ENCODE measurements at places on chromosomes 2 and 18.

- no peak for DNase-seq
Measured at GRCh38 chr2:70073493-70073892, 13.8 kb upstream of the PCBP1 start.

GRCh38 chr2:152083202-152083875 lies 15.5 kb downstream of the CACNB4 start:
- no peak for DNase-seq

DNA sequence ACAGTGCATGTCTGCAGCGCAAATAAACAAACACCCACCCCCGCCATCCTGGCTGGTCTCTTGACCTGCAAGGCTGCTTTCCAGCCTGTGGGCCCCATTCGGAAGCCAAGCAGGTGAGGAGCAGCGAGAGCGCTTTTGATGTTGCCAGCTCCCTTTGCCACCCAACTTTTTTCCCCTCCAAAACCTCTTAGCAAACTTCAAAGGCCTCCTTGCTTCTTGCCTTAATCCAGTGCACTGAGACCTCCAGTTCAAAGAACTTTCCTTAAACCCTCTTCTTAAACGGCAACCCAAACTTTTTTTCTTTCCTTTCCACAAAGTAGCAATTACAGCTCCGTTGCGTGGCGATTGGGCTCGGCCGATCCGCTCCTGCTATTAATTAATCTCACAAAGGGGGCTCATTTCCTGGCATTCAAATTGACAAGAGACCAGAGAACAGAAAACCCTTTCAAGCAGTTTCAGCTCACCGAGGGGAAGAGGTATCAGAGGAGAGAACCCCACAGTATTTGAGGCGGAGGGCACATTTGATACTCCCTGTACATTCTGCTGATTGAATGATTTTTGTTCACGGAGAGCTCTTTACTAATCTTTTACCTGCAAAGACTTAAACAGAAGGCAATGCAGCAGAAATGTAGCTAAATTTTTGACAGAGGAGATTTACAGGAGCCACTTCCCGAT lies 531.4 kb downstream of the TMEM182 start:
- no peak for DNase-seq

DNA sequence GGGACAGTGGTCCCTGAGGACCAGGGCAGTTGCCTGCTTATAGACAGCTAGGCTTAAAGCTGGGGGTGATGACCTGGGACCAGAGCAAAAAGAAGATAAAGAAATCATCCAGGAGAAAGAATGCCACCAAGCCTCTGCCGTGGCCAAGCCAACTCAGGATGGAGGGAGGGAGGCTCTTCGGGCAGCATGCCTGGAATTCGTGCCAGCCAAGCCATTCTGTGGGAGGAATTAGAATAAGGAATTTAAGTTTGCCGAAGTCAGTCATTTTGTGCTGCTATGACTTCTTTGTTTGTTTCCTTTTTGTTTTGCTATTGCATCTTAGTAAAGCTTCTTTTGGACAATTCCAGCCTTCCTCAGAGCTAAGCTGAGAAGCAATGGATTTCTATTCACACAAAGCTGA lies 124.1 kb downstream of the EN1 start:
- DNase-seq, result no peak

GRCh38 chr18:25298853-25299274 lies 53.1 kb downstream of the ZNF521 start:
- no peak for DNase-seq

DNA sequence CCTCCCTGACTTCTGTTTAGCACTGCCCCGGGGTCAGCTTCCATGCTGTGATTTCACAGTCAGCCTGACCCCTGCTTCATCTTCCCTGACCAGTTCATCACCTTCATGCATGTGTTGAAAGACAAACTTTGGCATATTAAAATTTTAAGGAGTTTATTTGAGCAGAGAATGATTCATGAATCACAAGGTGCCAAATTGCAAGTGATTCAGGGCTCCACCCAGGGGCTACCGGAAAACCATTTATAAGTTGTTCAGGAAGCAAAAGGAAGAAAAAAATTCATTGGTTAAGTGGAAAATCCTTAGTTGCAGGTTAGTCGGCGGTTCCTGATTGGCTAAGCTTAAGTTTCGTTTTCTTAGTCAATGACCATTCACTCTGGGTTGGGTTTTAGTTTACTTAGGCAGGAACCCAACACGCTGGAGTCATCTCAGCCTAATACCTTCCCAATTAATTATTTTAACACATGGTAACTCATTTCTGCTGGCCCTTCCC lies 10.6 kb downstream of the IL1F10 start:
- DNase-seq, result no peak

GRCh38 chr2:16664052-16664731 lies 1.4 kb downstream of the CYRIA start:
- no peak for DNase-seq

- no peak for DNase-seq
Measured at GRCh38 chr2:173658946-173659371, 304.3 kb downstream of the CDCA7 start.

DNA sequence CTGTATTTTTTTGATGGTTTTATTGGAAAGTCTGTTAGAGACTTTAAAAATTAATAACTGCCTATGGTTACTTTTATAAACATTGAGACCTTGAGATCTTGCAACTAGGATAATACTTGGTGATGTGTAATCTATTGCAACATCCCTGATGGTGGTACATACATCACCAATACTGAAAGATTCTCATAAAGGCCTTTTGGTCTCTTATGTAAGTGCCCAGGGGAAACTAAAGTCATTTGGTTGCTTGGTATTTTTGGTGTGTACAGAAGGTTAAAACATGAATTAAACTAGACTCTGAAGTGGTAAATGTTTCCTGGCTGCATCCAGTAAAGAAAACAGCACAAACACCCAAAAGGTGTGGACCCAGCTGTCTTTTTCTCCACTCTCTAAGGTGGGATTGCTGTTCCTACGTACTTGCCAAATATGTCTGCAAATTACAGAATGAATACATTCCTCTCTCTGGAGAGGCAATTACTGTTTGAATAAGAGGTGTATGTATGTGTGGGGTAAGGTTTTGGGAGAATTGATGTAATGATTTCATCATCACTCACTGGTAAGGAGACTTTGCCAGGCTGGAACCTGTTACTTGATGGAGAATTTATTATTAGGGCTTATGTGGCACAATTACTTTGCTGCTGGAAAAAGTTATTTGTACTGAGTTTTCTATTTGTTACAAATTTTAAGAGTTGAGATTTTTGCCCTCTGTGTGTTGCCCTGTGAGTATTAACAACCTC lies 3.6 kb downstream of the B3GNT2 start:
- no peak for DNase-seq

DNA sequence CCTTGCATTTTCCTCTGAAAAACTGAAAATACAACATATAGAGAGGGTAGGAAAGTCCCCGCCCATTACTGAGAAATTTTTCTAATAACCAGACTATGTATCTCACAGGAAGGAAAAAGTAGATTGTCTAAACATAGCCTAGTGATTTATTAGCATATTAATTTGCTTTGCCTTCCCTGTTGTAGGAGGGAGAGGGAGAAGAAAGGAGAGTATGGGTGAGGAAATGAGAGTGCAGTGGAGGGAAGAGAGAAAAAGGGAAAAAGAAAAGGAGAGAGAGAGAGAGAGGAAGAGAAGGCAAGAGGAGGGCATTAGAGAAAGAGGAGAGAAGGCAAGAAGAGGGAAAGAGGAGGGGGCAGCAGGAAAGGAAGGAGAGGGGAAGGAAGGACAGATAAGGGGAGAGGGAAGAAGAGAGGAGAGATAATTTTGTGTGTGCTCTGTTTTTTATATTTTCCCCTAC lies 3.6 kb upstream of the KYNU start:
- DNase-seq, result no peak

DNA sequence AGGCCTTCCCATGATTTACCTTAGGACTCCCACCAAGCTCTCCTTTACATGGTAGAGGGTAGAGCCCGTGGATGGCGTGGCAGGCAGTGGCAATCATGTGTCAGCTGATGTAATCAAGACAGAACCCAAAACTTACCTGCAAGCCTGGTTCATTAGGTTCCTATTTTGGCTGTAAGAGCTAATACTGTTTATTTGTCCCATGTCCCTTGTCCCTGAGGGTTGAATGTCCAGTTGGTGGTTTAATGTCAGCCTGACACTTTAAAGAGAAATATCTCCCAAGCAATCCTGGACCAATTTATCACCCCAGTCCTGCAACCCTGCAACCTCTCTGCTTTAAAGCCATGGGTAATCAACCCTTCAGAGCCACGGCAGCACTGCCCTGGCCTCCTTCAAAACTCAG lies 6.0 kb upstream of the FABP1 start:
- DNase-seq, result no peak

GRCh38 chr2:114068438-114068837 lies 178.5 kb downstream of the ACTR3 start:
- no peak for DNase-seq

DNA sequence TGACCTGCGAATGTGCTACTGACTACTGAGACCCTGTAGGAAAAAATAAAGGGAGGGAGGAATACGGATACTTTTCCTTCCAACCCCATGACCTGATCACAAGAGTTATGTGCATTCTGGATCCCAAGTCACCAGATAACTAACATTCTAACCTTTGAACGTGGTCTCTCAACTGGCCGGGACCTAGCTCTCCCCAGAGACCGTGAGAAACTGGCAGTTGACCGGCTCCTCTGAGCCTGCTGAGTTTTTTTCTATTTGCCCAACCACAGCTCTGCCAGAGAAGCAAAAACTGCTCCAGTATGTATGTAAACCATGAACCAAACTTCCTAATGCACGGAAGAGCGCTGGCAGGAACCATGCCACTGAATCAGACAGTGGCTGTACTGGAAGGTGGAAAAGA lies 47.5 kb upstream of the PTMA start:
- DNase-seq, result no peak

DNA sequence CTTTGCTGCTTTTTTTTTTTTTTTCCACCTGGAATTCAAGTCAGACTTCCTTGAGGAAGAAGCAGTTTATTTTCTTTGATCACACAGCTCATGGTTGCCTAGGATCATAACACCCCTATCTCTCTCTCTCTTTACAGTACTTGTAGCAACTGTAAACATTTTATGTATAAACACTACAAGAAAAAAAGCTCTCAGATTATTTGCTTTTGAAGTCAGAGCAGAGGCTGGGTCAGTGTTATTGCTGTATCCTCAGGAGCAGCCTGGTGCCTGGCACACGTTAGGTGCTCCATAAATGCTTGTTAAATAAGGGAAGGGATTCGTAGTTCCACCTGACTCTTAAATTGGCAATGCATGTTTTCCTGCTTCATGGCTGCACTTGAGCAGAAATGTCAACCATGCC lies 221.2 kb downstream of the TGIF1 start:
- no peak for DNase-seq

DNA sequence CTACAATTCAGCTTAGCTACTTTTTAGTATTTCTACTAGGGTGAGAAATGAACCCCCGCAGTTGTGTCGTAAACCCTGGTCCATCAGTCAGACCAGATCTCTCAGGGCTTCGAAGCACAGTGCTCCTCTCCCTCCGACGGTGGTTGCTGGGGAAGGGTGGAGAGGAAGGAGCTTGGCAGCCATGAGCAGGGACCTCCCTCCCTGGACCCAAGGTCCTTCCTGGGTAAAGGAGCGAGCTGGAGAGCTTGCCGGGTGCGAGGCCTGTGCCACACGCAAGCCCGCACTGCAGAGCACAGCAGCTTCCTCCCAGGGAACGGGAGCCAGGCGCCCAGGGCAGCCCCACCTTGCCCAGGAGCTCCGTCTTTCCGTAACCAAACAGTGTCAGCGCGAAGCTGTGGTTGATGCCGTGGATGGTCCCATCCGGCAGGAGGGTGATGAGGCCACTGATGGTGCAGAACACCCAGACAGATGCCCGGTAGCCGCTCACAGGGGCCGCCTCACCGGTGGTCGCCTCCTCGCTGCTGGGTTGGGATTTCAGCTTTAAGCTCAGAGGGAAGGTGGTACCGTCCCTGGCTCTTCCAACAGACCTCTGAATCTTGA lies 12.5 kb downstream of the PASK start:
- DNase-seq, result no peak

GRCh38 chr2:190452433-190452832 lies 44.3 kb downstream of the MFSD6 start:
- no peak for DNase-seq

- DNase-seq, result no peak
Measured at GRCh38 chr18:74063023-74063422, 84.6 kb downstream of the FBXO15 start.

- no peak for DNase-seq
Measured at GRCh38 chr2:201933792-201934237, 99.8 kb upstream of the FZD7 start.

DNA sequence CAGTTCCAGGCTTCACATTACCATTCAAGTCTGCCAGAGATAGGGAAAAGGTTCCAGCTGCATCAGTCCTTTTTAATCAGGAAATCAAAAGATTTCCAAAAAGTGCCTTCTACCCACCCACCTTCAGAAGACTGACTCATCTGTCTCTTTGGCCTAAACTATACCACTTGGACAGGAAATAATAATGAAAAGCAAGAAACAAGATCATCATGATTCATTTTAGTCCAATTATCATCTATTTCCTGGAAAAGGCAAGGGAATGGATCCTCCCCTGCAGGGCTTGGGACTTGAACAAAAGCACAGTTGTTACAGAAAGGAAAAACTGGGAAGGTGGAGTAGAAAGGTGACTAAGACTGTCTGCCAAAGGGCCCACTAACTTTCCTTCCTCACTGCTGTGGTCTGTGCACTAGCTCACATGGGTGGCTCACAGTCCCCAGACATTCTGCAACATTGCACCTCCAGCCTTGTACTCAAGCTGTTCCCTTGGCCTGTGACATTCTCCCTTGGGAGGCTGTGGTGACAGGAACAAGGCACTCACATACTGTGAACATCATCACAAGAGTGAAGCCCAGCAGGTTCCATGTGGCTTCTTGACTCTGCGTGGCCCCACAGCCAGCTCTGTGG lies 75.3 kb downstream of the VSNL1 start:
- DNase-seq, result no peak

DNA sequence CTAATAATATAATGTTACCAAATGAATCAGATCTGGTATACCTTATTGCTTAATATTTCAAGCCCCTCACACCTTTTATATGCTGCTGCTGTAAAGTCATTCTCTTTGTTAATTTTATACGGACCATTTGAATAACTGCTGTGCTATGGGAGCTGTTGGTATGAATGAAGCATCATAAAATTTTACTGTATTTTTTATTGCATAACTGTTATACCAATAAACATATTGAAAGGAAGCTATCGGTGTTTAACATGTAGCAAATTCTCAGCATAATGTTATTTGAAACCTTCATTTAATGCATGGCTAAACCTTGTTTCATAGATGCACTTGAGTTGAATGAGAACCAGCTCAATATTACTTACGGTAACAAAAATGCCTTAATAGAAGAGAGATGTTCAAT lies 1040.3 kb downstream of the SOCS6 start:
- no peak for DNase-seq

- no peak for DNase-seq
Measured at GRCh38 chr2:70995426-70995729, 705 bp upstream of the TEX261 start.
